WERI-Rb-1 (cell line): ENCODE measurements at places on chromosomes 3 and 15.
A peak's percentile ranks its signal among the peaks of the same experiment; 100 is the strongest.

- no peak for DNase-seq
These were observed 172.2 kb upstream of the TSPAN3 start for GRCh38 chr15:77243135-77243534.

DNA sequence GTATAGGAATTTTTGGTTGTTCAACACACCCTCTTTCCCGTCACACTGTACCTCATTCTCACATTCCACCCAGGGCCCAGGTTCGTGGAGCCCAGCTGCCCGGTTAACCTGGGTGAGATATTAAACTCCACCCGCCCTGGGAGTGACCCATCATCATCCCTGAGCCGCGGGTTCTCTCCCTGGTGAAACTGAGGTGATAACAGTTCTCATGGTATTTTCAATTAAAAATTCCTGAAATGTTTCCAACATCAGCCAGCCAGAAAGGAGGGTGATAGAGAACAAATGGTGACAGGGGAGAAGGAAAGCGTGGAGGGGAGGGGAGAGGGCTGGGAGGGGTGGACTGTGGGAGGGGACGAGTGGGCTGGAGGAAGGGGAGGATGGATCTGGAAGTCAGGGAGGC is 148.8 kb downstream of the ALDH1A2 start:
- DNase-seq = no peak

GRCh38 chr15:60675763-60676162 is 196.8 kb upstream of the ICE2 start:
- DNase-seq = no peak

- no peak for DNase-seq
These were observed 12.8 kb upstream of the TOPAZ1 start for GRCh38 chr3:44228900-44229299.

DNA sequence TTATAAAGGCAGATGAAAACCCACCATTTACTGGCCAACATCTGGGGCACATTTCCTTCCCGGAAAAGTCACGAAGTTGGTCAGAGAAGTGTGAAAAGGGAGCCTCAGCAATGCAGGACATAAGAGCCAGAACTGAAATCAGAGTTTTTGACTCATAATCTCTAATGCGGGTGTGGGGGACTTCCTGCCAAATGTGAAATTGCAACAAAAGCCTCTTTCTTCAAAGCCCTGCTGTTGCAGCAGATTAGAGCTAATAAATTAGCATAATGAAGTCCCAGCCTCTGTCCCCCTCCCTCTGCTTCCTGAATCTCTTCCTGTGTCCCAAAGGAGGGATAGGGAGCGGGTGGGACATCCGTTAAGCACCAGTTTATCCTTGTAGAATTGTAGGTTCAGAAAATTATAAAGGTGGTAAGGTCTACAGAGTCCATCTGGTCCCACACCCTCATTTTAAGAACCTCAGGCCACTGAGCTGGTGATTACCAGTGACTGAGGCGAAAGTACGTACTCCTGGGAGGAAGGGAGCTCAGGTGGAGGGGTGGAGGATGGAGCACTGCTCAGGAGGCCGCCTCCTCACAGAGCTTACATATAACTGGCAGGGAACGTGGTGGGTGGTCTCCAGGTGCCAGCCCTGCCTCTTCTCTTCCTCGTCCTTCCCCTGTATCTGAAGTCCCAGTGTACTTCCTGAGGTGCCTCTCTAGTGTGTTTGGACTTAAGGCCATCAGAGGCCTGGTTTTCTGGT is 35.0 kb downstream of the ST6GAL1 start:
- DNase-seq = no peak

- no peak for DNase-seq
These were observed 41.4 kb upstream of the THBS1 start for GRCh38 chr15:39539466-39539865.

GRCh38 chr3:14361068-14361677 is 41.2 kb upstream of the SLC6A6 start:
- no peak for DNase-seq

- no peak for DNase-seq
These were observed 14.2 kb downstream of the IQGAP1 start for GRCh38 chr15:90402223-90402622.

DNA sequence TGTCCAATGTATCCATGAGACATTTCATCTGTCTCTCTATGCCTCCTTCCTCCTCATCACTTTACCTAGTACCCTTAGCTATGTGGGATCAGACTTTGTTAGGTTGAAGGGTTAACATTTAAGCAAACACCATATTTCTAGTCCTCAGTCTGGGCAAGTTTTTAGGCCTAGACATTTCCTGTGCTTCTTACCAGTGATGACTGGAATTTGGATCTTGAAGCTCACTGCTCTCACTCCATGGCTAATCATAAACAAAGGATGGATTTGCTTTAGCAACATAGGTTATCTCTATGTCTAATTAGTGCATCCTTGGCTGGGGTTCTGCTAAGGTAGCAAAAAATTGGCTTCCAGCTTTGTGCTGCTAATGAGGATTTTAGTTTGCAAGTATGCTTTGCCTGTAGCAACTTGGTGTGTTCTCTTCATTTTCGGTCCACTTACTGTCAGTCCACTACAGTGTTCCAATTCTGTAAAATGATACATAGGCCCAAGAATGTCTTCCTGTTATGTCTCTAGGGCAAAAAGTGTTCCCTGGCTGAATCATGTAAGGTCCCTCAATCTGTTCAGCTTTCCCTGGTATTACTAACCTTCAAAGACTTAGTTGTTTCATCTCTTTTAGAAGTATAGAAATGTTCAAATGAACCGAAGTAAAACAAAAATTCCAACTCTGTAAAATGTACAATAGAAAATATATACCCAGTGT is 615.4 kb downstream of the CADM2 start:
- no peak for DNase-seq

- DNase-seq = no peak
These were observed 2.9 kb downstream of the GTF2E1 start for GRCh38 chr3:120745466-120745865.

DNA sequence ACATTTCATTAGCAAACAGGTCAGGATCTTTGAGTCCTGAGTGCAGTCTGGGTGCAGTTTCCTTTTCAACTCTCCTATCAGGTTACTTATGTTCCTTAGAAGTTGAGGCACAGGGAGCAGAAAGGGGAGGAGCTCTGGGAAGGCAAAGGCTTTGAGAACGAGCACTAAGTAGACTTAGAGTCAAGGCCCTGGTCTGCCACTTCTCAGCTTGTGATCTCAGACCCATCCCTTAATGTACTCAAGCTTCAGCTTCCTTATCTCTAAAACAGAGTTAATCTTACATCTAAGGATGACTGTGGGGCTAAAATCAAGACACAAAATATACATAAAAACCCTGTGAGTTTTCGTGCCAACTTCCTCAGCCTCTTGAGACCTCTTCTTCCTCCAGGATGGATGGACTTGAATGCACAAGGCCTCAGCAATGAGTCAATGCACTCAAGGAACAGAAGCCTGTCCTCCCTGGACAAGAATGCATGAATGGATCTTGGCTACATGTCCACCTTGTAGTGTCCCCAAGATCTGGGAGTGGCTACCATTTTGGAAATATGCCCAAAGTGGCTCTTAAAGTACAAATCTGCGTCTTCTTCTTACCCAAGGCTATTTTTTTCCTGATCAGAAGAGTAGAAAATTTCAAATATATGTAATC is 105.1 kb downstream of the WDR76 start:
- DNase-seq = no peak

- DNase-seq = no peak
These were observed 116.1 kb downstream of the ALDH1A2 start for GRCh38 chr15:57949374-57949943.

GRCh38 chr15:87151202-87151748 is 1071.6 kb downstream of the AGBL1 start:
- DNase-seq = no peak

GRCh38 chr3:11690863-11691766 is 47.4 kb upstream of the VGLL4 start:
- no peak for DNase-seq

GRCh38 chr3:169660709-169661360 is 2.7 kb downstream of the MECOM start:
- no peak for DNase-seq

DNA sequence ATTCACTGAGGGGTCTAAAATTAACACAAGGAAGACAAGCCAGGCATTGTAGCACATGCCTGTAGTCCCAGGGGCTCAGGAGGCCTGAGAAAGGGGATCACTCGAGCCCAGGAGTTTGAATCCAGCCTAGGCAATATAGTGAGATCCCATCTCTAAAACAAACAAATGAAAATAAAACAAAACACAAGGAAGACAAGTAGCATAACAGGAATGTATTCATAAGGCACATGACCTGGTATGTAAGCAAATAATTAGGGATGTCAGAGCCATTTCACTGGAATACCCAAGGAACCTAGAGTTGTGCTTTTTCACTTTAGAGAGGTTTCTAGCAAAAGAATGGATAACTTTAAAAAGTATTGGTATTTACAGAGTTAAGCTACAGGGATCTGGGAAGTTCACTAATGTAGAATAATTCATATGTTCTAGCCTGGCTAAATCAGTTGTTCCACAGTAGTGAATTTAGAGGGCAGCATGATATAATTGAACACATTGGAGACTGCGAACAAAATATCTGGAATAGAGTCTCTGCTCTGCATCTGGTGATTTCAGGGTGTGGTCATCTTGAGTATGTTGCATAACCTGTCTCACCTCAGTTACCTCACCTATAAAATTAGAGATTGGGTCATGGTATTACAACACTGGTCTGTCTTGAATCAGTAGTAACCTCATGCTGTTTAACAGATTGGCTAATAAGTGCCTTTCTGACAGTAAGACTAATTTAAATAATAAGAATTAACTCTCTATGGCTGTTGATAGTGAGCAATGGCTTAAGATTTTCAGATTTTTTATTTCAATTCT is 9.3 kb downstream of the GRAMD1C start:
- DNase-seq = no peak

- DNase-seq = no peak
These were observed 3.6 kb upstream of the CD276 start for GRCh38 chr15:73680549-73680948.

DNA sequence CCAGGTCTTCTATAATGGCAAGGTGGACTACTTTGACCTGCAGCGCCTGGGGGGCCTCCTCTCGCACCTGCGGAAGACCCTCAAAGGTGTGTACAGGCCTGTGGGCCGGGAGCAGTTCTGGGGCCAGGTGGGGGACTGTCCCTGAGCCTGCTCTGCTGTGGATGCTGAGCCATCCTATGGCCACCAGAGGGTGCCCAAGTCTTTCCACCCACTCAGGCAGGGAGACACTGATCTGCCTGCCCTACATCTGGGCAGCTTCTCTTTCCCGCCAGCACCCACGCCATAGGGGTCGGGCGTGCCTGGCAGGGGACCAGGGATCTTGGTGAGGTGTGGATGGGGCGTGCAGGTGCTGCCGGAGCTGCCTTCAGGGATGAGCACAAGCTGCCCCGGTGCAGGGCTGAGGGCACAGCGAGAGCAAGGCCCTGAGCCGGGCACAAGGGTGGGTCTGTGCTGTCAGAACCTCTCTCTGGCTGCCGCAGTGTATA is 14.1 kb downstream of the RNF123 start:
- peak; percentile 76 for DNase-seq

- DNase-seq = no peak
These were observed 51.0 kb downstream of the NKIRAS1 start for GRCh38 chr3:23865595-23866396.

DNA sequence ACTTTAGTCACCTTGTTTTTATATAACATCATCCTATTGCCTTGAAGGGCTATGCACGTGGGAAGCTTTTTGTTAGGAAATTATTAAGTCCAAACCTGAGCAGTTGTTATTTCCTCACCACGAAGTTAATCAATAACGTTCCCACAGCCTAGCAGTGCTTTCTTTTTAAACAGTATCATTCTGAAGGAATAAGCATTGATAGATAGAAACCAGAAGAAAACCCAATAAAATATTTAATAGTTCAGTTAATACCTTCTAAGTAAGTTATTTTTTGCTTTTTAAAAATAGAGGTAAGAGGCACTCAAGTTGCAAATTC is 149.3 kb downstream of the KCNMB2 start:
- DNase-seq = no peak

DNA sequence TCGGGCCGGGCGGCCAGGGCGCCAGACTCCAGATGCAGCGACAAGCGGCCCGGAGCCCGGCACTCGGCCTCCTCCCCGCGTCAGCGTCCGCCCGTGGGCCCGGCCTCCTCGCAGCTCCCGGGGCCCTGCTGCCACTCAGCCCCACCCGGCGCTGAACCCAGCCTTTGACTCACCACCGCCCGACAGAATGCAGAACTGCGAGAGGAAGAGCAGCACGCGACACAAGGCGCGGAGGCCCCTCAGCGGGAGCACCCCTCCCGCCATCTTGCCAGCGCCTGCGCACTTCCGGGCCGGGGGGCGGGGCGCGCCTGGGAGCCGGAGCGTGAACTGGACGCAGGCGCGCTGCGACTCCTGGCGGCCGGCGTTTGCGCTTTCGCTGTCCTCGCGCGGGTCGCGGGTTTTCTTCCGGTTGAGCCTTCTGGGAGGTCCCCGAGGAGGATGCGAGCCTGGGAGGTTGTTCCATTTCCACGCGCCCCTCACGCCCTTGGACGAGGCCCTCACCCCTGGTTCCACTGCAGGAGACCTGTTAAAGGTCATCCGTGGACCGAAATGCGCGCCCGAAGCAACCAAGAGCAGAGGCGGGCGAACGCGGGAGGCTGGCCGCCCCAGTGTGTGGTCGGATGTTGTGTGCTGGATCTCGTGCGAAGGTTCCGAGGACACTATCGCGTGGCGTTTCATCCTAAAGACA is at the start of gene TM2D3:
TSS of gene TM2D3 (minus strand) at position 284 of the 688 bp plus-strand sequence. CDS start at position 264, 20 bp downstream.
- peak; percentile 91 for DNase-seq

DNA sequence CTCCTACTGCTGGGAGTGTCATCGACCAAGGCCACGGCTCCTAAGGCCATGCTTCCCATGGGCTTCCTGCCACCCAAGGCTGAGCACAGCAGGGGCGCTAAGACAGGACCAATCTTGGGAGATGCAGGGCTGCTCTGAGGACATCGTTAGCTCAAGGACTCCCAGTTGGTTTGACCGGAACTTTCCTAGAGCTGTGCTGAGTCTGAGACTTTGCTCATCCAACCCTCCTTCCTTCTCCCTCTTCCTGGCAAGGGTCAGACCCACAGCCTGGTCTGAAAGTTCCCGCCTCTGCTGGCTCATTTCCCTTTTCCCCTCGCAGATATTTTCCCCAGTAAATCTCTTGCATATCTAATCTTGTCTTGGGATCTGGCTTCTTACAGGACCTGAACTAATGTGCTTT is 57.2 kb downstream of the EPHB3 start:
- no peak for DNase-seq

GRCh38 chr3:179247289-179248015 is 3.5 kb downstream of the KCNMB3 start:
- DNase-seq = no peak

- no peak for DNase-seq
These were observed 40.2 kb downstream of the IDH2 start for GRCh38 chr15:90062023-90062442.

DNA sequence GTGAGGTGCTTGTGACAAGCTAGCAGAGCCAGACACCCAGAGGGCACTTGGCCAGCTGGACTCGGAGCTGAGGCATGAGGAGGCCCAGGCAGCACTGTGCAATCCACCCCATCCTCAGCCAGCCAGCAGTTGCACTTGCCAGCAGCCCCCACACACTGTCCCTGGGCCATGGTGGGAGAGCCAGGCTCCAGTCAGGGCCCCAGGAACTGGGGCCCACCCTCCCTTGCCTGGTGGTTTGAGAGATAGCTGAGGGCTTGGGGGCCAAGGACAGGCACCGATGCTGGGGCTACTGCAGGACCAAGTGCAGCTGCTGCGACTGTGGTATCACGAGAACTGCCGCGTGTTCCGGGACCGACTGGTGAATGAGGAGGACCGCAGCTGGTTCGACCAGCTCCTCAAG is 63.5 kb downstream of the DNAH1 start:
- no peak for DNase-seq

- peak; percentile 11 for DNase-seq
These were observed 127.6 kb downstream of the TBL1XR1 start for GRCh38 chr3:177069514-177070329.
